ENCODE measurements at places on chromosomes 12 and 14.

- no peak for DNase-seq
Measured at GRCh38 chr12:124947013-124947412, 32.6 kb upstream of the UBC start.

DNA sequence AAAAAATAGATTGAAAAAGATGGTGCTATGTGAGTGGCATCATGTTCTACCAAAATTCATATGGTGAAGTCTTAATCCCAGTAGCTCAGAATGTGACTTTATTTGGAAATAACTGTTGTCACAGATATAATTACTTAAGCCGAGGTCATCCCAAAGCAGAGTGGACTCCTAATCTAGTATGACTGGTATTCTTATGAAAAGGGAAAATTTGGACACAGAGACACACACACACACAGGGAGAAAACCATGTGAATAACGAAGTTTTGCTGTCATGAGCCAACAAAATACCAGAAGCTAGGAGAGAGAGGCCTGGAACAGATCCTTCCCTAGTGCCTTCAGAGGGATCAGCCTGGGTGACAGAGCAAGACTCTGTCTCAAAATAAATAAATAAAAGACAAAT lies 62.6 kb downstream of the FAR2 start:
- no peak for DNase-seq

GRCh38 chr14:88616697-88617096 lies 53.9 kb downstream of the ZC3H14 start:
- no peak for DNase-seq

- no peak for DNase-seq
Measured at GRCh38 chr12:65740873-65741600, 83.2 kb upstream of the HMGA2 start.

GRCh38 chr14:37709419-37710195 lies 114.2 kb downstream of the TTC6 start:
- peak; percentile 5 for DNase-seq

DNA sequence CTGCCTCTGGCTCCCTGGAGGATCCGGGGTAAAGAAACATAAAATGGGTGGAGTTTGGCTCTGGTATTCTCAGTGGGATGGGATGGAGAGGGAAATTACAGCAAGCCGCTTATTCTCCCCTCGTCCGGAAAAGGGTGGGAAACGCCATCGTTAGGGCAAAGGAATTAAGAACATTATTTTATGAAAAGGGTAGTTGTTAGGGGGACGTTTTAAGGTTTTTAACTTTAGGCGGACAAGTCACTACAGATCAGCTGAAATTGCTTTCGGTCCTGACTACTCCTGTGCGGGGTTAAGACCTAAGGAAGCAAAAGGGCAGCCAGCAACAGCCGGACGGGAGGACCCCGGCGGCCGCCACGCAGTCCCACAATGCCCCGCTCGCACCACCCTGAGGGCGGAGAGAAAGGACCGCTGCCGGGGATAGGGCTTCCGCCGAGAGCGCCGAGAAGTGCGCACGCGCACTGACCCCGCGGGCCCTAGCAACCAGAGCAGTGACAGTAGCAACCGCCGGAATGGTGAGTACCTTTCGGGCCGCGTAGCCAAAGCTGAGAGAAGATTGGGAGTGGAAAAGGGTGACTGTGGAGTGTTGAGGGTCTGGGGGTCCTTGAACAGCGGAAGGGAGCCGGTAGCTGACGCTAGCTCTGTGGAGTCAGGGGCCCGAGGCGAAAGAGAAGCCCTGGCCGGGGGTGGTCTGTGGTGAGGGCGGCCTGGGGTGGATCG lies at the start of gene DNAL1:
DNAL1 (plus strand) TSS at position 456 of the 717 bp plus-strand sequence; CDS start at position 510, 54 bp downstream.
- DNase-seq: peak; percentile 86

GRCh38 chr12:103903993-103904392 lies 26.2 kb upstream of the HSP90B1 start:
- DNase-seq: no peak

DNA sequence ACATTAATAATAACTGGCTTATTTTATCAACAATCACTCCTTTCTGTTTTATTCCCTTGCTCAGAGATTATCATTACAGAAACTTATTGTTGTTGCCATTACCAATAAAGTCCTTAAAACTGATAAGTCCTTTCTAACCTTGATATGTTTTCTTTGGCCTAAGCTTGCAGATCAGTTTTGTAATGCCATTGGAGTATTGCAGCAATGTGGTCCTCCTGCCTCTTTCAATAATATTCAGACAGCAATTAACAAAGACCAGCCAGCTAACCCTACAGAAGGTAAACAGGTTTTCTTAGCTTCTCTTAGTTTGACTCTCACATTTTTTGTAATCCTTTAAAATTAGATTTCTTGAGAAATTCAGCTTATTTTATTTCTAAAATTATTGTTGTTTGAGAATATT lies 3.9 kb downstream of the MED21 start:
- DNase-seq: no peak

- no peak for DNase-seq
Measured at GRCh38 chr14:94850309-94851211, 80.6 kb upstream of the GSC start.

DNA sequence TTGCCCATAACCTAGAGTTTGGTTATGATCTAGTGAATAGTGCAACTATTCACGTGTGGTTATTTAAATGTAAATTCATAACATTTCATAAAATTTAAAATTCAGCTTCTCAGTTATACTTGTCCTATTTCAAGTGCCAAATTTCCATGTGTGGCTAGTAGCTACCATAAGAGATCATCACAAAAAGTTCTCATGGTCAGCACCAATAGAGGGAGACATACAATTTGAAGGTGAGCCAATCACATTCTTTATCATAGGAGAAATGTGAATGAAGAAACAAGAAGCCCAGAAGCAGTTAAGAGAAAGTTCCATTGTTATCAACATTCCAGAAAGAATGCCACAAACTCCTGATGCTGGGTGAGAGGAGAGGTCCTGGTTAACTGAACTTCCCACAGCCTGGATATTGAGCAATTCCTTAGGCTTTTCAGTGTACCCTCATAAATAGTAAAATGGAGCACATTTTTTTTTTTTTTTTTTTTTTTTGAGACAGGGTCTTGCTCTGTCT lies 892.9 kb upstream of the USP15 start:
- DNase-seq: no peak

DNA sequence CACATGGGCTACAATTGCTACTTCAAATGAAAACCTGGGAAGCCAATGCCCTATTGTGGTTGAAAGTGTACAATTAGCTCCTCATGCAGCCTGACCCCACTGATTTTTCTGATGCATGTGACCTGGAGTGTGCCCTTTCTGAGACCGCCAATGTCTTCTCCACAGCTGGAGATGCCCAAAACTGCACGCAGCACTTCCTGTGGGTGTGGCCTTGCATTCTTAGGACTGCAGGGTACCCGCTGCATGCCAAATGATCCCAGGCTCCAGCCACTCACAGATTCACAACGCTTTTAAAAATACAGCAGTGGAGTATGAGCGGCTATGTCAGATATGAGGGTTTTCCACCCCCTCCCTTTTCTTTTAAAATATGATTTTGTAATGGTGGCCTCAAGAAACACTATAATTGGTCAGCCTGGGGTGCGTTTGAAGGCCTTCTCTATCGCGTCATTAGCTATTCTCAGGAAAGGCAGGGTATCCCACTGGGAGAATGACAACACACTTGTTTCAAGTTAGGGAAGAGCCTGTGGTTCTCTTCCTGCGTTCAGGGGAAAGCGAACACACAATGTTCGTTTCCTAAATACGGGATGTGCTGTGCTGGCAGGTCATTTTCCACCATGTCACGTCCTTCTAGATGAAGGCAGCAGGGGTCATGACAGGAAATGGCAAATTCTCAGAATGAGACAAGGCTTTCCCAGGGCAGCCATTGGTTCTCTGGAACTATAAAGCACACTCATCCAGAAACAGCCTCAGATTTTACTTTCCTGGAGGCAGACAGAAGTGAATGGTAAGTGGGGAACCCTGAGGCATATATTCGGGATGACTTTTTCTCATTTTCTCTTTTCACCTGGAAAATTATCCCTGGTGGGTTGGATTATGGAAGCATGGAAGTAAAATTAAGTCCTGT lies at the start of gene APOLD1:
APOLD1 (plus strand) TSS at position 749 of the 904 bp plus-strand sequence; CDS start at position 782, 33 bp downstream.
- peak; percentile 34 for DNase-seq

- DNase-seq: no peak
Measured at GRCh38 chr12:14999021-14999694, 26.3 kb downstream of the PDE6H start.

DNA sequence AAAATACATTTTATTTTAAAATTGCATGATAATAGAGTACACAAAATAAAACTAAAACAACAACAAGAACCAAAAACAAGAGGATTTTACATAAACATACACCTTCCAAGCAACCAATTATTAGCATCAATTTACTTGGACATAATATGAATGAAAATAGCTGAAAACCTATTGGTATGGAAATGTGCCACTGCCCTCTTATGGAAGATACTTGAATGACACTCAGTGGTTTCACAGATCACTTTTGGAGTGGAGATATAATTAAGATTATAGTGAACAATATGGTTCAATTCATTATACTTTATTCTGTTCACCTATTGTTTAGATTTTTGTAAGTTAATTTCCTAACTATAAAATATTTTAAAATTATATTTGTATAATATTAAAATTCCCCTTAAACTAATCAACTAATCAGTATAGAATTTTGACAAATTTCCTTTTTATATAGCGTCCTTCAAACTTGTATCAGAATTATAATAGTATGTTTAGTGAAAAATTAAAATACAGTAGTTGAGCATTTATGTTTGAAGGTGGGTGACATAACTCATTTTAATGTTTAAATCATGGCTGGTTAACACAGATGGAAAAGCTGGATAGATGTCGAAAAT lies 70.1 kb downstream of the SLC6A15 start:
- peak; percentile 48 for DNase-seq

DNA sequence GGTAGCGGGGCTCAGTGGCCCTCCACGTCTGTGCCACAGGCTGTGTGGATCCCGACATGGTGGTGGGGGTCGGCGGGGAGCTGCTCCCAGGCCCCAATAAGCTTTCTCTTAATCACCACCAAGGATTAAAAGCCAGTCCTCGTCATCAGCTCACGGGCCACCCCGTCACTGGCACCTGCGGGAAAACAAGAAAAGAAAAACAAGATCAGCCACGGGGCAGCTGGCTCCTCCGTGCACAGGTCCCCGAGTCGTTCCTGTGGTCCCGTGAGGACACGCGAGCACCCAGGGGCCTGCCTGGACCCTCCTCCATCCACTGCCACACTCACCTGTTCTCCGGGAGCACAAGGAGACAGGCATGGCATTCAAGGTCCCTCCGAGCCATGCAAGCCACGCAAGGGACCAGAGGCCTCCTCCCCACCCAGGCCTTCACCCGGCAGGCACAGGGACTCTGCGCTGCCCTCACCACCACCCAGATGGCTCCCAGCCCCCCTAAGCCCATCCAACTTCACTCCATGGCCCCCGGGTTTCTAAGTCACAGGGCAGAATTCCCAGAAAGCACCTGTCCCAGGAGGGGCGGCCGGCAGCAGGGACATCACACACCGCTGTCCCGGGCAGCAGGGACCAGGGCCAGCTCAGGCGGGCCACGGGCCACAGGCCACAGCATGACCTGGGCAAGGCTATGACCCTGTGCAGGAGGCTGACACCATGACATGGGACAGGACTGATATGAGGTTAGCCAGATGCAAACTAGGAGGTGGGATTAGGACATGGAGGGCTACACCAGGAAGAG lies 72.0 kb downstream of the NCOR2 start:
- no peak for DNase-seq

GRCh38 chr14:100469632-100470522 lies 117.3 kb downstream of the BEGAIN start:
- no peak for DNase-seq

DNA sequence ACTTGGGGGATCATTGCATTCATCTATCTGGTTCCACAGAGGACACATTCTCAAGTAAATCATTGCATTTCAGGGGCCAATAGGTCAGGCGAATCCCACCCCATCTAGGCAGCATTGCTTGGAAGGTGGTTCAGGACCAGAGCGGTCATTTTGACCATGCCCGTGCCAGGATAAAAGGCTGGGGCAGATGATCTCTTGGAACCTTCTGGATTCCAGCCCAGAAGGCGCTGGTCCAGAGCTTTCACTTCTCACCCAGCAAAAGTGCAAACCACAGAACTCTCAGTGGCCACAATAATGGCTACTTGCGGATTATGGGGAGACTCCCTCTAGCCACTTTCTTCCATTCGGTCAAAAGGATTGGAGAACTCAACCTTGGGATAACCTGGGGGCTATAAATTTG lies 595 bp upstream of the KRT85 start:
- DNase-seq: no peak

DNA sequence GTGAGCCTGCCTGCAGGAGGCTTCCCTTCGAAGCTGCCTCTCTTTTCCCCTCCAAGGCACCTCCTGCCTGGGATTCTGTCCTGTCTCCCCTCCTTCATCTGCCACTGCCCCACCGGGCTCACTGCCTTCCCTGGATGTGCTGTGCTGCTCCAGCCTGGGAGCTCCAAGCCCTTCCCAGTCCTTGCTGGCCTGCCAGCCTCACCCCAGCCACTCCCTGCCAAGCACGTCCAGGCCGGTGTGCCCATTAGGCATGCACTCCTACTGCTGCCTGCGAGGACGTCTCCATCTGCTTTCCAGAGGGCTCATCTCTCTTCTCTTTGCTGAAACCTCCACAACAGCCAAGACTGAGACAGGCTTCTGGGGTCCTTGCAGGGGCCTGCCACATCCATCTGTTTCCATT lies 8.4 kb upstream of the SLC25A47 start:
- no peak for DNase-seq
